ENCODE measurements at places on chromosomes 2 and 18. TPM values are rescaled to one million over a fixed set of nuclear protein-coding genes. Genes with fewer than 3 reads are reported as not detected.

Gene FAM98A
- 188 TPM for total RNA-seq

Gene UGT1A8
- not detected for total RNA-seq

Gene GNLY
- total RNA-seq, result not detected

Gene SLC30A3
- total RNA-seq, result not detected

Gene MYO7B
- total RNA-seq, result 0.16 TPM

Gene BBS5
- total RNA-seq, result 5.8 TPM

Gene GCKR
- 0.32 TPM for total RNA-seq

Gene NPHP1
- total RNA-seq, result 4.4 TPM

Gene CFC1
- total RNA-seq, result not detected

Gene LHCGR
- total RNA-seq, result not detected

Gene BMP10
- total RNA-seq, result not detected

Gene CRYBA2
- total RNA-seq, result not detected

Gene ADRA2B
- 0.12 TPM for total RNA-seq

Gene GORASP2
- total RNA-seq, result 94.6 TPM

Gene ADCYAP1
- total RNA-seq, result not detected

Gene UGT1A10
- total RNA-seq, result not detected

Gene BUB1
- 5.0 TPM for total RNA-seq

Gene SERPINB2
- total RNA-seq, result 19.6 TPM

Gene ANTXR1
- 137 TPM for total RNA-seq

Gene ASB3
- total RNA-seq, result 25.3 TPM

Gene HOXD13
- not detected for total RNA-seq

Gene ASB1
- total RNA-seq, result 20.3 TPM

Gene EIF5B
- total RNA-seq, result 12.1 TPM

Gene RETSAT
- total RNA-seq, result 51.9 TPM

Gene FBLN7
- total RNA-seq, result 1.3 TPM

Gene LINC00305
- total RNA-seq, result not detected

Gene SLC9A2
- total RNA-seq, result not detected

Gene LBH
- total RNA-seq, result 215 TPM

Gene ZNF892
- total RNA-seq, result 9.1 TPM

Gene TEKT4
- not detected for total RNA-seq

Gene RFX8
- 6.8 TPM for total RNA-seq

Gene BOLL
- not detected for total RNA-seq

Gene TEX44
- not detected for total RNA-seq

Gene RNU2-63P
- under 0.01 TPM for total RNA-seq

Gene NMUR1
- total RNA-seq, result under 0.01 TPM

Gene HNMT
- total RNA-seq, result 31.0 TPM

Gene RAPGEF4
- total RNA-seq, result 0.61 TPM

Gene LRP1B
- 0.32 TPM for total RNA-seq

Gene ZNF396
- 1.2 TPM for total RNA-seq

Gene AQP12B
- total RNA-seq, result not detected

Gene PTPN2
- 26.1 TPM for total RNA-seq

Gene CKAP2L
- total RNA-seq, result 3.0 TPM

Gene HMSD
- total RNA-seq, result 0.49 TPM

Gene RBM44
- 0.49 TPM for total RNA-seq

Gene GKN2
- not detected for total RNA-seq

Gene LIMS4
- total RNA-seq, result not detected

Gene OTOS
- total RNA-seq, result not detected

Gene CNDP1
- total RNA-seq, result not detected

Gene MARCO
- not detected for total RNA-seq

Gene HRH4
- not detected for total RNA-seq

Gene MROH2A
- not detected for total RNA-seq

Gene STAT4
- total RNA-seq, result 5.6 TPM

Gene MAPK4
- total RNA-seq, result not detected

Measured in hair follicle dermal papilla cell (primary cell).